ENCODE measurements at places on chromosomes 6 and 20.

DNA sequence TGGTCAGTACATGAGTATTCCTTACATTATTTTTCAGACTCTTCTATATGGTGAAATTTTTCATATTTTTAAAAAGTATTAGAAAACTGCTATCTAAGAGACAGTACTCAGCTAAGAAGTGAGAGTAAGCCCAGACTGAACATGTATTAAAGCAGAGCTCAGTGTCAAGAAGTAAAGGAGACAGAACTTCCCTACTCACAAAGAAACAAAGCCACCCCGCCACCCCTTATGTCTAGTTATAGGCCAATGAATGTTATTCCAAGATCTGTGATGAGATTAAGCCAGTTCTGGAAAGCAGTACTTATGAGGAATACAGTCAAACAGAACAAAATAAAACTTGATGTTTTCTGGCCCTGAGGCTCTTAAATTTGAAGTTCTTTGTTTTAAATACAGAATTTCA lies 114.5 kb downstream of the RNGTT start:
- no peak for DNase-seq

- no peak for DNase-seq
Observed at GRCh38 chr6:24929242-24929641, 6.5 kb downstream of the RIPOR2 start.

DNA sequence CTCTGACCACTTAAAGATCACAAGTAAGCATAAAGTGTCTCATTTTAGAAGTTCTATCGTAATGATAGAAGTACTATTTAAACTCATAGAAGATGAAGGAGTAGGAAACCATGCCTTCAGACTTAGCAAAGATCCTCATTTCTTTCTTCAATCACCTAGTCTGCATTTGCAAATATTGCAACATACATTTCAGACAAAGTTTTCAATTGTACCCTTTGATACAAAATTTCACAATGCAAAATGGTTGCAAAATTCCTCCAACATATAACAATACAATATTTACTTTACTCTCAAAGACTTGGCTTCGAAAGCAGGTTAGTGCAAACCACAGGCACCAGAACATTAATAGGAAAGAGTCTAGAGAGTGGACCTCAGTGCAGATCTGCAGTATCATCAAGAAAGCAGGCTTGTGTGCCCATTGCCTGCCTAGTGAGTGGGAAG lies 16.1 kb upstream of the ROS1 start:
- DNase-seq = no peak

GRCh38 chr6:124008000-124008987 lies 204.6 kb downstream of the NKAIN2 start:
- DNase-seq = no peak

GRCh38 chr20:52420805-52421204 lies 229.2 kb upstream of the ZFP64 start:
- DNase-seq = no peak

- no peak for DNase-seq
Observed at GRCh38 chr6:153958860-153959259, 80.2 kb upstream of the OPRM1 start.

DNA sequence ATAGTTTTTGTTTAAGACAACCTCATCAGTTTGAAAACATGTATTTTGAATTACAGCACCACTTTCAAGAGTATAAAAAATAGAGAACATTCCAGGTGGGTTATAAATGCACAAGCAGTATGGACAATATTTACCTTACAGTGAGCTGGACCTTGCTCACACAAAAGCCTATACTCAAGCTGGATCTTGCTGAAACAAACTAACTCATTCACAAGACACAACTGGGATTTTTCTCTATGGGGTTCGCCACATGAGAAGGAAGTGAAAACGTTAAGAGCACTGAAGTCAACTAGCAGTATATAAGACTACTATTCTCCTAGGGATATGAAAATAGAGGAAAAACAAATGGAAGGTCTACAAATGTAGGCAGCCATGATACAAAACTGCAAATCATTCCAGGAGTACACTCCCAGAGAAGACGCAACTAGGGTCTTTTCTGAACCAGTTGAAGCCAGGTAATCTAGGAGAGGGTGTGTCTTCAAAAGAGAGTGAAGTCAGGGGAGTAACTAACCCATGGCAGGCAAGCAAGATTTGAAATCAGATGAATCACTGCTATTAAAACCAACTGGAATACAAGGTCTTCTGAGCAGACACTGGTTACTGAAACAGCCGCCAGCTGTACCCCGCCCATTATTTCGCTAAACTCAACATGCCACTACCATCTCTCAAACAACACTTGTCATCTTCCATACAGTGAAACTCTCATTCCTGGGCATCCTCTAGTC lies 26.5 kb downstream of the STAU1 start:
- DNase-seq = no peak

DNA sequence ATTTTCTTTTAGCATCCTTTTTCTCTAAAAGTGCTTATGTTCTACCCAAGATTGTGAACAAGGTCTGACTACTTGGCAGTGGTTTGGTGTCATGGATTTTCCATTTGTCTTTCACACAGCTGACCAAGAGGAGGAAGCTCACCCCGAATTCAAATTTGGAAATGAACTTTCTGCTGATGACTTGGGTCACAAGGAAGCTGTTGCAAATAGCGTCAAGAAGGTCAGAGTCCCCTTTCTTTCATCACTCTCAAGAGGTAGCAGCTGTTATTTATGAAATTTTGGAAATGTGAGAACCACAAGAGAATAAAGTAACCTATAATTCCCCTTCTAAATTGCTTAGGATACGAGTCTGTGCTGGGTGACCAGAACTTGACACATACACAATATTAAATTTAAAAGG lies 113.0 kb upstream of the LAMP5 start:
- DNase-seq = no peak

GRCh38 chr6:154868143-154868594 lies 126.9 kb upstream of the TIAM2 start:
- DNase-seq = peak; percentile 70

- DNase-seq = no peak
Observed at GRCh38 chr20:62821726-62822210, 4.9 kb downstream of the COL9A3 start.

- no peak for DNase-seq
Observed at GRCh38 chr20:52785679-52786078, 186.5 kb upstream of the TSHZ2 start.

DNA sequence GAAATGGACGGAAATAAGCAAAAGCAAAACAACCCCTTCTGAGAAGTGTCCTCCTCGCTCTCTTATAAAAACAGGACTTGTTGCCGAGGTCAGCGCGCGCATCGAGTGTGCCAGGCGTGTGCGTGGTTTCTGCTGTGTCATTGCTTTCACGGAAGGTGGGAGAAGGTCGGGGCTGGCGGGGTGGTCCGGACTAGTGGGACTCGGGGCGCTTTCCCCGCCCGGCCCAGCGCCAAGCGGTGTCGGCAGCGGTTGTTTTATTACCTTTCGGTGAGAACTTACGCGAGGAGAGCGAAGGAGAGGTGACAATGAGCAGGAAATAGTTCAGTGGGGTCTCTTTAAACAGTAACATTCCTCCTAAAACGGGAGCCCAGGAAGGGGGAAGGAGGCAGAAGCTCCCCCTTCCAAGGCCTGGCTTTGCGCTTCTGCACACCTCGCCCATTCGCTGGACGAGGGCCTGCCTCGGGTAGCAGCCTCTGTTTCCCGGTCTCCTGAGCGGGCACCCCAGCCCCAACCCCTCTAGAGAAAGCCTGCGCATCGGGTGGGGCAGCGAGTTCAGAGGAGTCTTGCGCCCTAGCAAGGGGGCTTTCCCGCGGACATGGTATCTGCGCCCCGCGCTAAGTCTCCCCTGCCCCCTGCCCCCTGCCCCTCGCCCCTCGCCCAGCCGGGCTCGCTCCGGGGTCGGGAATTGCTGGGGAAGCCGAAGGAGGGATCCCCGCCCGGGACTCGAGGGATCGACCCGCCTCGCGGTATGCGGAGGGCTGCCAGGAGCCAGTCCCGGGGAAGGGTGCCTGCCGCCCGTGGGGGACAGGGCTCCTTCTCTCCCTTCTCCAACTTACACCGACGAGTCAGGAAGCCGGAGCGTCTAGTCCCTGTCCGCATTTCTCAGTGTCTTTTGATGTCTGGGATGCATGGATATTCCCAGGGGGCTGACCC lies 1.2 kb upstream of the TBXT start:
- no peak for DNase-seq

GRCh38 chr6:116395647-116396046 lies 24.9 kb downstream of the DSE start:
- no peak for DNase-seq

GRCh38 chr20:671252-672030 lies 4.2 kb downstream of the SCRT2 start:
- DNase-seq = no peak

GRCh38 chr20:60999250-60999649 lies 252.8 kb upstream of the CDH4 start:
- DNase-seq = no peak

GRCh38 chr20:4883051-4883450 lies 118.3 kb downstream of the SLC23A2 start:
- DNase-seq = no peak

All from T47D (cell line).